ENCODE measurements at places on chromosomes 5 and 9. TPM values are rescaled to one million over a fixed set of nuclear protein-coding genes. Genes with fewer than 3 reads are reported as not detected.

GRCh38 chr9:95923794-95924193 is 48.3 kb downstream of the ERCC6L2 start:
- no peak for DNase-seq

Gene ARL10
- 12.6 TPM for total RNA-seq

Gene SLC23A1
- total RNA-seq, result not detected

Gene GRXCR2
- total RNA-seq, result not detected

Gene PCDHGB6
- total RNA-seq, result 0.32 TPM

Data from LHCN-M2 (cell line).